ENCODE measurements at places on chromosomes 12 and 14. TPM values are rescaled to one million over a fixed set of nuclear protein-coding genes. Genes with fewer than 3 reads are reported as not detected.

The SLC25A47 gene
- total RNA-seq, result not detected

The EIF2S3B gene
- total RNA-seq, result 0.36 TPM

The FOXM1 gene
- 0.51 TPM for total RNA-seq

The PLA2G1B gene
- total RNA-seq, result not detected

The AQP2 gene
- total RNA-seq, result 0.44 TPM

The NUDT14 gene
- total RNA-seq, result 33.3 TPM

The HEBP1 gene
- 69.9 TPM for total RNA-seq

The KRT83 gene
- total RNA-seq, result not detected

The ARHGEF40 gene
- total RNA-seq, result 25.8 TPM

The DAO gene
- total RNA-seq, result not detected

The NKX2-1 gene
- not detected for total RNA-seq

The TGFB3 gene
- 39.5 TPM for total RNA-seq

The MANSC4 gene
- not detected for total RNA-seq

The TOMM20L gene
- total RNA-seq, result not detected

The PTGDR gene
- 0.29 TPM for total RNA-seq

The TBC1D30 gene
- 1.5 TPM for total RNA-seq

The LPAR5 gene
- total RNA-seq, result 2.4 TPM

The ARF6 gene
- 27.3 TPM for total RNA-seq

The LMNTD1 gene
- 1.7 TPM for total RNA-seq

The RFX4 gene
- total RNA-seq, result not detected

The TAS2R9 gene
- total RNA-seq, result not detected

The CCDC177 gene
- total RNA-seq, result not detected

The LIN7A gene
- total RNA-seq, result 19.3 TPM

The SMCO2 gene
- total RNA-seq, result 0.28 TPM

The TMBIM6 gene
- 216 TPM for total RNA-seq

The ATN1 gene
- total RNA-seq, result 88.5 TPM

The CMAS gene
- 47.7 TPM for total RNA-seq

The IL26 gene
- not detected for total RNA-seq

The AKAP3 gene
- total RNA-seq, result 5.8 TPM

The PTGES3 gene
- total RNA-seq, result 127 TPM

The CNTN1 gene
- 0.94 TPM for total RNA-seq

The ARID2 gene
- 19.1 TPM for total RNA-seq

The OR6C2 gene
- not detected for total RNA-seq

The POTEG gene
- not detected for total RNA-seq

The SMIM41 gene
- 0.44 TPM for total RNA-seq

The CCDC196 gene
- total RNA-seq, result not detected

The PAPLN gene
- total RNA-seq, result 13.5 TPM

The ATP23 gene
- 11.9 TPM for total RNA-seq

The PMCH gene
- total RNA-seq, result not detected

The MDGA2 gene
- not detected for total RNA-seq

The KRT75 gene
- not detected for total RNA-seq

The FAM90A1 gene
- not detected for total RNA-seq

The INHBC gene
- not detected for total RNA-seq

The KRT3 gene
- total RNA-seq, result not detected

The NR4A1 gene
- 238 TPM for total RNA-seq

The MRPS35 gene
- total RNA-seq, result 44.2 TPM

The BCL11B gene
- 0.08 TPM for total RNA-seq

The JPH4 gene
- 0.38 TPM for total RNA-seq

All from right cardiac atrium (tissue), 5 donors.